SW 1271 (cell line): ENCODE measurements at places on chromosomes 11 and 22.

DNA sequence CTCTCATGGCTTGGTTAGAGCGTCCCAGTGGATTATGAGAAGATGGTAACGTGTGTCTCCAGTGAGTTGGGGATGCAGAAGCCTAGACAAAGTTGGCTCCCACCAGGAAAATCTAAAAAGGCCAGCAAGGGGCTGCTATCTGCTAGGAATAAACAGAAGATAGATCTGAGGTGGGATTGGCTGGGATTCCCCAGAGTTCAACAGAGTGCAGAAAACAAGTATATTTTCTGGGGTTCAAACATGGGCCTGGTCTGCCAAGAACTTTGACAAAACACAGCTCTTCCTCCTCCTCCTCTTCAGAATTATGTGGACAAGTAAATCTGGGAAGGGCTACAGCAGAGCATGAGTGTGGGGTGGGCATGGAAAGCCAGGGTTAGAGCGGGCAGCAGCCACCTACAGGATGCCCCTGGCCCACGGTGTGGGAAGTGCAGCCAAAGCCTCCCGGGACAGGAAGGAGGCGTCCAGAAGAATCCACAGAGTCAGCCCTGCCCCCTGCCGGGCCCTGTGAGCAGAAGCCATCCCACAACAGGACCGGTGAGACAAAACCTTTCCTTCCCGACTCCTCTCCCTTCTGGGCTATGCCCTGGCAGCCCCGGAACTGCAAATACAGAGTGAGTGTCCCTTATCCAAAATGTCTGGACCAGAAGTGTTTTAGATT, 67.1 kb downstream of the CD82 start:
- no peak for DNase-seq

DNA sequence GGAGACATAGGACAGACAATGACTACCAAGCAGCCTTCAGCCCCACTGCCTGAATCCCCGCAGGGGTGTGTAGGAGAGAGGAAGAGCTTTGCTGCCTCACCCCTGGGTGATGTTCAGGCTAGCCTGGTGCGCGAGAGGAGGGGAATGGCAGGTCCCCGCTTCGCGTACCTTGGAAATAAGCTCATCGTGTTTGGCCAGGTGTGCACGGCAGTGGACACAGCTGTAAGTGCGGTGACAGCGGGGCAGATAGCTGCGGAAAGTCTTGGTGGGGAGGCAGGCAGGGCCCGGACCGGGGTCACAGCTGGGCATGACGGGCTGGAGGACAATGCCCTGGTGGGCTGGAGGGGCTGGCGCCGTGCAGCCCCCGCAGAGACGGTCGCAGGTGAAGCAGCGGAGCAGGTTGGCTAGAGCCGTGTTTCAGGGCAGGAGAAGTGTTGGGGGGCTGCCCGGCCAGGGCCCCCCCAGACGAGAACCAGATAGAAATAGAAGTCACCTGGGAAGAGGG, 2.9 kb downstream of the YPEL4 start:
- no peak for DNase-seq

- no peak for DNase-seq
Measured at GRCh38 chr11:86453290-86454030, 78.8 kb downstream of the CCDC81 start.

DNA sequence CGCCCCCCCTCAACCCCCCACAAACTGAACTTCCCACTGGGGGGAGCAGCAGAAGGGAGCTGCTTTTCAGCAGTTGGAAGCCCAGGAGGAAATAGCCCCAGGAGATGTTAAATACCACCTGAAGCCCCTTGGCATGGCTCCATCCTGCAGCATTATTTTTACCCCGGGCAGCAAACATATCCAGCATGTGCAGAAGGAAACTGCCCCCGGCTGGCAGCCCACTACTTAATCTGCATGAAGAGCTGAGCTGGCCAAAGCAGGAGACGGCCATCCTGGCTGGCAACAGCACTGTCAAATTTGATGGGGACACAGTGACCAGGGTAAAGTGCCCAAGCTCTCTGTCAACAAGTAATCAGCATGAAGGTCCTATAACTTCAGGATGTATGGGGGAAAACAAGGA, 32.0 kb downstream of the BUD13 start:
- no peak for DNase-seq
